ENCODE measurements at places on chromosomes 11 and 22.

- peak; percentile 60 for DNase-seq
These were observed 17.7 kb downstream of the APLP2 start for GRCh38 chr11:130087294-130087926.

GRCh38 chr22:32737811-32738497 is 63.6 kb upstream of the TIMP3 start:
- DNase-seq: no peak

DNA sequence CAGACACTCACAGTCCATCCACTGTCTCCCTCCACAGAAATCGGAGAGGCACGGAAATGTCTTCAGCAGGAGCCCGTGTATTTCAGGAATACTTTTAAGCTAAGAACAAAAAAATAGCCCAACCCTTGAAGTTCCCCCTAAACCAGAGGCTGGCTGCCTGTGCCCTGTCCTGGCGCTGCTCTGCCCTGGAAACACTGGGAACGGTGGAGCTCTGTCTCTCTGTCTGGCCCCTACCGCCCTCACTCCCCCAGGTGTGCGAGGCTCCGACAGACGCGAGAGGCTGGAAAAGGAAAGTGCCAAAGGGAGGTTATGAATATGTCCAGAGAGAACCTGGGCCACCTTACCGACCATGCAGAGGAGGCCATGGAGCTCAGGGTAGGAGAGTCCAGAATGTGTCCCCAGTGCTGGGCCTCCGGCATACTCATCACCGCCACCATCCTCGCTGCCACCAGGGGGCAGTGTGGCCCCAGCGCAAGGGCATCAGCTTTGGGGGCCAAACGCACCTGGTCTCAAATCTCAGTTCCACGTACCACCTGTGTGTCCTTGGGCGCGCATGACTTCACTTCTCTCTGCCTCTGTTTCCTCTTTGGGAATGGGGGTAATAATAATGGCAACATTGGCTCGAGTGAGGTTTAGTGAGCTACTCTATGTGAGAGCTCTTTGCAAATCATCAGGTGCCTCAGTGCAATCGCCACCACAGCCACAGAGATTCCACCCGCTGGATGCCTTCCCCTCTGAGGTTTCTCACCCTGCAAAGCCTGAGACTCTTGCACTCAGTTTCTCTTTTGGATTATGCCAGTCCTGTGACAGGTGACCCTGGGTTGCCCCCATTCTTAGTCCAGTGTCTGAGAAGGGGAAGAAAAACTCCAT is 10.4 kb upstream of the SLCO2B1 start:
- no peak for DNase-seq

GRCh38 chr11:118643142-118643994 is 36.0 kb downstream of the PHLDB1 start:
- DNase-seq: no peak

DNA sequence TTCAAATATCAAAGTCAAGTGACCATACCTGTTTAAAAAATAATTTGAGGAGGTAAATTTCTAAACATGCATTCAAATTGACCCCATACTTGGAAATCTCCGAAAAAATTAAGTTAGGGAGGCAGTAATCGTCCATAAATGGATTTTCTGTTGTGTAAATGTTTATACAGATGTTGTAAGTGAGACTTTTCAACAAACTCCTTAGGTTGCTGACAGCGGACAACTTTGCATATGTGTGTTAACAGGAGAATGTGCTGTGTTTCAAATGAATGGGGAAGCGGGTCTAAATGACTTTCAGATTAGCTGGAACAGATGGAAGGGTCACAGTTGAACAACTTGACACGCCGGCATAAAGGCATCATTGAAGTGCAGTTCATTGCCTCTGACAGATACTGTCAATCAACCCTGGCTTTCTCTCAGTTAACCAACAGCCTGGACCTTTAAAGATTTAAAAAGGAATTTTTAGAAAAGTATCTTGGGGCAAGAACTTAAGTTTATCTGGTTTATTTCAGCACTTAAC is 98.2 kb upstream of the DBX1 start:
- DNase-seq: no peak

DNA sequence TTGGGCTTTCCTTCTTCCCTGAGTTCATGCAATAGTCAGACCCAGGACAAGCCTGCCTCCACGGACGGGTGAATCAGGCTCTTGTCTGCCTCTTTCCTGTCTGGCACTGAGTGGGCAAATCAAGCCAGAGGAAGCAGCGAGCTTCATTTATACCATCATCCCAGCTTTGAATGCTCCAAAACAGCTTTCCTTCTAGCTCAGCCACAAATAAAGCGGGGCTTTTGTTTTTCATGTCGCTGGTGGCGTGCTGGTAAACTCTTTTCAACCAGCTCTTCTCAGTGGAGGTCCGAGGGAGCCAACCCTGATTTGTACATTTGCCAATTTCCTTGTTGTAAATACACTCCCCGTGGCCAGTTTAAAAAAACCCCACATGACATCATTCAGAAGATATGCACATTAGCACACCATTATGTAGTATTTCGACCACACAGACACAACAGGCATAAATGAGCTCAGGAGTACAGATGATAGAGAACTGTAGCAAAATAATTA is 8.6 kb downstream of the C11orf91 start:
- DNase-seq: peak; percentile 87

DNA sequence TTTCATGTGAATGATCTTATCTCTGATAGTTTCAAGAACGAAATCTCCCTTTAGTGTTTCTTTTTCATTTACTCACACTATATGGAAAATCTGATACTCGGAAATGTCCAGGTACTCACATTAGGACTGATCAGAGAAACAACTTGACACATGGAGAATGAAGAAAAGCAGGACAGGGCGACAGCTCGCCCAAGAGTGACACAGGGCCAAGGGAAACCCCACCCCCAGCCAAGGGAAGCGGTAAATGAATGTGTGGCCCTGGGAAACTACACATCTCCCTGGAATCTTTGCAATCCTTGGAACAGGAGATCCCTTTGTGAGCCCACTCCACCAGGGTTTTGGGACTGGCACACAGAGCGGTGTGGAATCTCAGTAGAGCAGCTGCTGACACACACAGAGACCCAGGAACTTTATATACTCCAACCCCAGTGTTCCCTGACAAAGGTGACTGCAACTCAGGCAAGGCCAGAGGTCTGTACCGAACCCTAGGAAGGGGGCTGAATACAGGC is 303.7 kb upstream of the ARHGAP42 start:
- no peak for DNase-seq

DNA sequence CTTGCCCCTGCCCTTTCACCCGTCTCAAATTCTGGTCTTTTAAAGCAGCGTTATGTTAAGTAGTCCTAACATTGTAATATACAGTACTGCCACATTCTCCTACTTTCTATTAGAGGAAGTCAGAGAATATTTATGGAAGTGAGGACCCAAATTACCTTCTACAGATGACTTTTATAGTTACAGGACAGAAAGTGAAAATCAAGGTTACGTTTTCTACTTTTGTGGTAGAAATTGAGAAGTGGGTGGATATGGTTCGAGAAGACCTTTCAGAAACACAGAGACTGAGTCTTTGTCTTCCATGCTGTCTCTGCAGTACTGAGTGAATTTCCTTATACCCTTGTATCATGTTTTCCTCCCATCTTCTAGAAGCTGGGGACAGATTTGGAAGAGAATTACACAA is 17.1 kb downstream of the SC5D start:
- no peak for DNase-seq

GRCh38 chr22:27241430-27242321 is 559.9 kb downstream of the MN1 start:
- DNase-seq: no peak

DNA sequence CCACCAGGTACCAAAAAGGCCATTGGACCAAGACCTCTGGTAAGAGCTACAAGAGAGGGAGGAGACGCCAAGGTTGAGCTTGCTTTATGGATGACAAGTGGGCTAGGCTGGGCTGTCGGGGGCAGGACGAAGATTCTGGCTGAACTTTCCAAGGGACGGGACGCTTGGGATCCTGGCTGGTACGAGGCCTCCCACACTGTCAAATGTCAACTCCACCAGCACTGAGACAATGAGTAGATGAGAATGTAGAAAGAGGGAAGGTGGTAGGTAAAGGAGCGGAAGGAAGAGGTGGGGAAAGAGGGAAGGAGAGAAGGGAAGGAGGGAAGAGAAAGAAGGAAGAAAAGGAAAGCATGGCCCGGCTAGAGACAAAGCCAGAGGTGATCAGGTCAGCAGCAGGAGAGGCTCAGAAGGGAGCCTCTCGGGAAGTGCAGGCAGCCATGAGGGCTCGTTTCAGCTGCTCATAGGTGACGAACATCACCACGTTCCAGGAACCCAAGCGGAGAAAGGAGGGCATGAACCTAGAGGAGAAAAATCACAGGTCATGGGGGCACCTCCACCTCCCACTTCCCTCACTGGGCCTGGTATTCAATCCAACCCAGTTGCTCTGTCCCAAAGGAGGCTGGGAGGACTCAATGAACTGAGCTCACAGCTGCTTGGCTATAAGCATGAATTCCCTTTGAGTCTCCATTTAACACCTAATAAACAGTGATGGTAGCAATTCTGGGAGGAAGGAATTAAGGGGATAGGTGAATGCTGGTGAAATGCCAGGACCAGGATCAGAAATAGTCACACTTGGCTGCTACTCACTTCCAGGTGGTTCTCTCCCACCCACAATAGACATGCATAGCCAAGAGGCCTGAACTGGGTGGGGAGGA is 7.8 kb downstream of the UCP2 start:
- DNase-seq: no peak

DNA sequence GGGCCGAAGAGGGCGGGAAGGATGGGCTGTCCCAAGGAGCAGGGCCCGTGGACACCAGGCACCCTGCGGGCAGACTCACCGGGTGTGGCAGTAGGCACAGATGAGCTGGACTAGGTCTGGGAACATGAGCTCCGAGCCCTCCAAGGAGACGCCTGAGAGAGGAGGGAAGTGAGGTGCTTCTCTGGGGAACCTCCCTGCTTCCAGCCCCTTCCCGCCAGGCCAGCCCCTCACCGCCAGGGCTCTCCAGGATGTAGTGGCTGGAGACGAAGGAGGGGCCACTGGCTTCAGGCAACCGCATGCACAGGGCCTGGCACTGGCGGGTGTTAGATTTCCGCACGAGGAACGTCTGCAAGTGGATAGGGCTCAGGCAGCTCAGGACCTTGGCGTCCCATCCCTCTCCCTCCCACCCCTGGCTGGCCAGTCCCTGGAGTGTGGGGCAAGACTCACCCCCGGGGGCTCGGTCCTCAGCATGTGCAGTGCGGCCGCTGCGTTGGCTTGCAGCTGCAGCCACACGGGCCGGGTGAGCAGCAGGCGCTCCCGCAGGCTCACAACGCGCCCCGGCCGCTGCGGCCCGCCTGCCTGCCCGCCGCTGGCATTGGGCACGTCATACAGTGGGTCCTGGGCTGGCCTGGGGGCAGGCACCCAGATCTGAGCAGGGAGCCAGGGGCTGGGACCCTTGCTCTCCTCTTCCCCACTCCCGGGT is 552 bp downstream of the RIN1 start:
- peak; percentile 23 for DNase-seq

DNA sequence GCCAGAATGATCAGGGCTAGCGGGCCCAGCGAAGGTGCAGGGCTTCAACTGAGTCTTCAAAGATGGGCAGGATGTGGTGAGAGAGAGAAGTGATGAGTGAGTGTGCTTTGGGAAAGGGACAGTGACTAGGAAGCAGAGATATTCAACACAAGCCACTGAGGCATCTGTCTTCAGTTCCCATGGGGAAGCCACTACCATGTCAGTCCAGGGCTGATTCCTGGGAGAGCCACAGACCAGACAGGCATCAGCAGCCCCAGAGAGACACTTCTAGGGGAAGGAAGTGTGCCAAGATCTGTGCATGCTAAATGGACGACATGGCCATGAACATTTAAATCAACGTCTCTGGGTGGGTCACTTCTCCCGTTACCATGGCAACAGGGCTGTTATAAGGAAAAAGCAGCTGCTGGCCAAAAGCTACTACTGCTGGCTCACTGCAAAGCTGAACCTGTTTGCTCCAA is 28.5 kb downstream of the P4HA3 start:
- peak; percentile 28 for DNase-seq

- DNase-seq: no peak
These were observed 4.5 kb downstream of the TLCD5 start for GRCh38 chr11:120329556-120329955.

GRCh38 chr11:721247-721740 is 15.3 kb downstream of the EPS8L2 start:
- no peak for DNase-seq

DNA sequence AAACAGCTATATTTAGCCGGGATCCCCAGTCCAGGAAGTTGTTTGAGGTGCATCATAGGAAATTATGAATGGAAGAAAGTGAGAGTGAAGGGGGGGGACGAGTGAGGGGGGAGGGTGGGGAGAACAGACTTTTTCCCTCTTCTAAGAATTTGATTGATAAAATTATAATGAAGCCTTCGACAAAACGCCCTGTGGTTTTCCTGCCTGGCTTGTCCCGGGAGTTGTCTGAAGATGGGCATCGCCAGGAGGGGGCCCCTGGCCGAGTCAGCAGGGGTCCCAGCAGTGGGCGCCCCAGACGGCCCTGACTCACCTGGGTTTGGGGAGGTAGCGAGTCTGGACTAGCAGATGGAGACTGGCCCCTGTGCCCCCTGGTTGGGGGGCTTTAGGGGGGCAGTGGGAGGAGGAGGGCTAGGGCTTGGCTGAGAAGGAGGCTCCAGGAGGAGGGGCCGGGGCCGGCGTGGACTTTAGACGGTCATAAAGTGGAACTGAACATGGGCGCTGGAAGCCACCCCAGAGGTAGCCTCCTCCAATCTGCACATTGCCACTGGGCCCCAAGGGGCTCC is 336 bp upstream of the LIF start:
- no peak for DNase-seq

DNA sequence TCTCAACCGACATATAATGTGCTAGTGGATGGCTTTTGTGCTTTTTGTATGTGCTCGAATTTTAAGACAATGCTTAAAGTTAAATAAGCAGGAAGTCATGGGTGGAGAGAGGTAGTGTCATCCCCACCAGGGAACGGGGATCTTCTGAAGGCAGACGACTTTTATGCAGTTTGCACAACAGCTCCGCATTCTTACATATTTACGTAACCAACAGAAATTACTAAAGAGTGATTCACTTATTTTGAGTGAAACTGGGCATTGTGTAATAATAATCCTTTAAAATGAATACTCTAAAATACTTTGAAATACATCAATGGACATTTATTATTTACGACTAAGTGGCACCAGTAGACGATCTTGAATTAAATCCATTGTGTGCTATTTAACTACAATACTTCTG is 305.1 kb downstream of the CNTN5 start:
- DNase-seq: no peak

GRCh38 chr22:49633010-49633324 is 194.7 kb downstream of the BRD1 start:
- DNase-seq: no peak

- no peak for DNase-seq
These were observed 113.6 kb downstream of the SWAP70 start for GRCh38 chr11:9777525-9777924.

DNA sequence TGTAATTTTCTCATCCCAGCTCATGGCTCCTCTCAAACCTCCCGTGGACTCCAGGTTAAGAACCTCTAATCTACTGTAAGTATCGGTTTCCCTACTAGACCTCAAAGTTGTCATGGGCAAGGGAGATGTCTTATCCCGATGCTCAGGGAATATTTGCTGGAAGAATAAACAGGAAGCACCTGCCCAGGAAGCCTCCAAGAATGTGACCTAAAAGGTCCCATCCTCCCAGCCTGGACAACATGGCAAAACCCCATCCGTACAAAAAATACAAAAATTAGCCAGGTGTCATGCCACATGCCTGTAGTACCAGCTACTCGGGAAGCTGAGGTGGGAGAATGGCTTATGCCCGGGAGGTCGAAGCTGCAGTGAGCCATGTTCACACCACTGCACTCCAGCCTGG is 62.4 kb downstream of the APOL1 start:
- no peak for DNase-seq
